ENCODE measurements at places on chromosomes 5 and 9.

DNA sequence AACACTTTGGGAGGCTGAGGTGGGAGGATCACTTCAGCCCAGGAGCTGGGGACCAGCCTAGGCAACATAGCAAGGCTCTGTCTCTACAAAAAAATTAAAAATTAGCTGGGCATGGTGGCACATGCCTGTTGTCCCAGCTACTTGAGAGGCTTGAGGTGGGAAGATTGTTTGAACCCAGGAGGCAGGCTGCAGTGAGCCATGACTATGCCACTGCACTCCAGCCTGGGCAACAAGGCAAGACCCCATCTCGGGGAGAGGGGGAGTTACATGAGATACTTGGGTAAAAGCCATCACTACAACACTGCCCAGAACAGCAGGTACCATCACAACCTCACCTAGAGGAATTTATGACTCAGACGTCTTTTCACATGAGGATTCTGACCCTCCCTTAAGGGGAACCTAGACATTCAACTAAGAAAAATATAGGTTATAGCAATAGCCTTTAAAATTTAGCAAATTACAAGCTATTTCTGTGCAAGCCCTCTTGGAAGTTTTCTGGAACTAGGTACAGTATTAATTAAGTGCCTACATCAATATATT lies 143.5 kb downstream of the NFIB start:
- no peak for DNase-seq

- no peak for DNase-seq
Measured at GRCh38 chr5:79878721-79879336, 112.2 kb downstream of the MTX3 start.

DNA sequence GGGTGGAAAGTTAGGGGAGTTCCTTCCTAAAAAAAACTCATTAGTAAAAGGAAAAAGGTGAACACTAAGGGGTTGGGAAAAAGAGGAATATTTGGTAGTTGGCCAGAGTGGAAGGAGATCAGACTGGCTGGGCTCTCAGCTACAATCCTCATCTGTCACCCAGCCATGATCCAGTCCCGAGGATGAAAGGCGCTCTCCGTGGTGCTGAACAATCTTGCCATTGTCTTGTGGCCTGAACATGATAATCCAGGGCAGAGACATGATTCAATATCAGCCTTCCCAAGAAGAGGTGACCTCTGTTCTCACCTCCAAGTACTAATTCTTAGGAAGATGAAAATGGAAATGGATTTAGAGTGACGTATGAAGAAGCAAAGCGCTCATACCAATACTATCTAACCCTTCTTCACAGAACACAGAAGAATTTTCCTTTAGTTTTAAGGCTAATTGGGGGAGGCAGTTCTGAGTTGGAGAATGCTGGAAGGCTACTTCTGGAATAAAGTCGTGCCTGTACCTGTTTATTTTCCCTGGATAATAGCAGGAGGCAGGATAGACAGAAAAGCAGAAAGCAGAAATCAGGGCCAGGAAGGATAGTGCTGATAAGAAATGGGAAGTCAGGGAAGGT lies 36.6 kb upstream of the MYORG start:
- DNase-seq, result no peak

GRCh38 chr9:73160868-73161267 lies 9.2 kb downstream of the ANXA1 start:
- no peak for DNase-seq

- no peak for DNase-seq
Measured at GRCh38 chr5:55894135-55894534, 43.0 kb downstream of the IL31RA start.

- no peak for DNase-seq
Measured at GRCh38 chr9:99690573-99690972, 131.1 kb upstream of the NR4A3 start.

DNA sequence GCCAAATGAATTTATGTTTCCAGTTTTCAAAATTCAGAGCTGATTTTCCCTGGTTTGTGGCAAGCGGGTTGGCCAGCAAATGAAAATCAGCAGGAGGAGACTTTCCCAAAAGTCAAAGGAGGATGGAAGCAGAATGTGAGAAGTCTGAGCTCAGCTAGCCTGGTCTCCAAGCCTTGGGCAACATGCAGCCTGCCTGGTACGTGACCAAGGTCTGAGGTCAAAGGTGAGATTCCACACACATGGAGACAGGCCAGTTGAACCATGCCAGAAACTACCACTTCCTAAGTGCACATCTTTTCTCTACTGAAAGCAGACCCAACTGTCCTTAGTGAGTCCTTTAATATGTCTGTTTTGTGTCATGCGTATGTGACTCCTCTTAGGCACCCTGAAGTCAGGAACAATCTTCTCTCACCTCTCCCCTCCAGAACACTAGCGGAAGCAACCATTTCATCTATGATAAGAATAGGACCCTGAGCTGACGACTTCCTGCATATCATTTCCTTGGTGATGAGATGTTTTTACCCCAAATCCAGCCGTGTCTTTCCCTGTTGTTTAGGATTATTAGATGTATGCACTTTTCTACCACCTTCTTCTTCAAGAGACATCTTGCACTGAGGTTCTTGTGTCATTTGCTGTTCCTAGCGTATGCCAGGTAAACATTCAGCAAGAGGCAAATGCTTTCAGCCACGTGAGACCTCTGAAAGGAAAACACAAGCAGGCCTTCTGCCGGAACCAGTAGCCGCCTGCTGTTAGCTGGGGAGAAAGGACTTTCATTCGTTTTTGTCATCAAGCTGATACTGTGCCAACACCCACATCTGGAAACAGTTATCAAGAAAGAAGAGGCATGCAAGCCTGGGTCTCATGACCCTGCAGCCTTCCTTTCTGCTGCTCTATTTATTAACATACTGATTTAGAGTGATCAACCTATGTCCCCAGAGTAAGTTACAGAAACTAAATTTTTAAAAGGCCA lies 9.7 kb upstream of the TGFBI start:
- DNase-seq, result no peak

DNA sequence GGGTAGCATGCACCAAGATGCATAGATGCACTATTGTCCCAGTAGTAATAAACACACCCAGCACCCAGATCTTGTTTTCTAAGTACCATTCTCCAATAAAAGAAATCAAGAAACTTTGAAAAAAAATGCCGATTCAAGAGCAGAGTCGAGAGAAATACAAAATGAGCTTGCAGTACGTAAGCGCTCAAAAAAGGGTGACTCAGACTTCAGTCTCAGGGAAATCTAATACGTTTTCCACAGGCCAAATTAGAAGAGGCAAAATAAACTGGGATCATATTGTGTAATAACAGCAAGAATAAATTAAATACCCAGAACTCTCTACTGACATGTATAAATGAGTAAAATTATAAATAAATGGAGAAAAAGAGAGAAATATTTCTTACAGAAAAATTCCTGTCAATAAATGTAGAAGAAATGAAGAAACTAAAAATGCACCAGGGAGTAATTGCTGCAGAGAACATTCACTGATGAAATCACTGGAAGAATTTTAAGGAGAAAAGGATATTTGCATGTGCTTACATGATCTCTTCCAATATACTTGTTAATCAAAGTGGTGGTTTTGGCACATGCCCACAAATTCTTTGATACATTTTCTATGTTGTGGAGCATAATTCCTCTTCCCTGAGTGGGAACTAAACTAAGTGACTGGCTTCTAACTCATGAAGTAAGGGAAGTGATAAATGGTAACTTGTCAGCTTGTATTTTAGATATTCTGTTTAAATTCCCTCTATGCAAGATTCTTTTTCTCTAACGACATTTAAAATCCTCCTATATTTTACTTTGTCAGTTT lies 567.6 kb upstream of the ADAMTS16 start:
- no peak for DNase-seq

GRCh38 chr5:135028791-135029476 lies 5.1 kb downstream of the PITX1 start:
- DNase-seq, result no peak

GRCh38 chr9:36729906-36730305 lies 157.2 kb downstream of the MELK start:
- no peak for DNase-seq

DNA sequence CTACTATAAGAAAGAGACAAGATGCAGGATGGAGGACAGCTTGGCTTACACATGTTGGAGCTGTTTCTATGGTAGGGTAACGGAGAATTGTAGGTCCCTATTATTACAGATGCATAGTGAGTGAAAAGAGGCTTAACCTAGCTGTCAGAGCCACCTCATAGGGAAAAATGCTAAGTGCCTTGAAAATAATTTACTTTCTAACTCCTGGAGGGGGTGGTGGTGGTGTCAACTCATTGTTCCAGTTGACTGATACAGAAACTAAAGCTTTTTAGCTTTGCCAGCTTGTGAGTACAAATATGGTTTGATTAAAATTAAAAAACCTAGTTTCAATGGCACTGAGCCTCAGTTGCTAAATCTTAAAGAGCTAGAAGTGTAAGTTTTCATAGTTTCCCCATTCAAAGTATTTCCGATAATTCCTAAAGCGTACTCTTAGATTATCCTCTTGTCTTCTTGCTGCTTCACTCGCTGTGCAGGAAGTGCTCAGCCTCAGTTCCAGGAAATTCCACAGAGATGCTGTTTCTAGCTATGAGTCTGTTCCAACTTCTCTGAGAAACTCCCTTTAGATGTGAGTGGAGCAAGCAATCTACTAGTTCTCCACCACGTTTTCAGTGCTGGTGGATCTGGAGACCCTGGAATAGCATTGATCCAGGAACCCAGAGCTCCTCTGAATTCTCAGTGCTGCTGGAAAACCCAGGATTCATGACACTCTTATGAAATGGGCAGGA lies 265.2 kb downstream of the DMAC1 start:
- no peak for DNase-seq

GRCh38 chr5:55325621-55326020 lies 17.8 kb downstream of the MTREX start:
- DNase-seq, result no peak

DNA sequence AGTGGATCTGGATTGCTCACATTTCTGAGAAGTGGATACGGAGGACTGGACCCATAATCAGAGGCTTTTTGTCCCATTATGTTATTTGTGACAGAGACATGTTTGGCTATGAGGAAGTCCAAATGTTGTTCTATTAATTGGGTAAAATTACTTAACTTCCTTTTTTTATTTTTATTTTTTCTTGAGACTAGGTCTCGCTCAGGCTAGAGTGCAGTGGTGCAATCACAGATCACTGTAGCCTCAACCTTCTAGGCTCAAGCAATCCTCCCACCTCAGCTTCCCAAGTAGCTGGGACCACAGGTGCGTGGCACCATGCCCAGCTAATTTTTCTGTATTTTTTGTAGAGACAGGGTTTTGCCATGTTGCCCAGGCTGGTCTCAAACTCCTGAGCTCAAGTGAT lies 11.9 kb upstream of the PGGT1B start:
- DNase-seq, result no peak

DNA sequence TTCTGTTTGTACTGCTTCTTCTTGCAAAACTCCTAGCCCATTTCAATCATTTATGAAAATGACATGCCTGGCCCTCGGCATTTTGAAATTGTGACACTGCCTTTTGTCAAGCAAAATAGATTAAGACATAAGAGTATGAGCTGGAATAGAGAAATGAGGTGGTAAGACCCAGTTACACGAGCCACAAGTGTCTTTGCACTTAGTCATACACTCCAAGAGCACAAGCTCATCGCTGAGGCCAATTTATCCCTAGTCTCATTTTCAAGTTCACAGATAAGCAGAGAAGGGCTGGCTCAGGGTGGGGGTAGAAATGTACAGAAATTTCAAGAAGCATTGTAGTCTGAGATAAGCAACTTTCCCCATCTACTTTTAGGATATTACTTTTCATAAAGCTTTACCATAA lies 40.6 kb upstream of the MAP1B start:
- DNase-seq, result no peak

Data from T-helper 22 cell (primary cell).